Hematopoietic multipotent progenitor cell treated with erythropoietin and hydrocortisone succinate and interleukin-3 and kit ligand, for 15 days (in vitro differentiated cells): ENCODE measurements at places on chromosomes 1 and 21.

DNA sequence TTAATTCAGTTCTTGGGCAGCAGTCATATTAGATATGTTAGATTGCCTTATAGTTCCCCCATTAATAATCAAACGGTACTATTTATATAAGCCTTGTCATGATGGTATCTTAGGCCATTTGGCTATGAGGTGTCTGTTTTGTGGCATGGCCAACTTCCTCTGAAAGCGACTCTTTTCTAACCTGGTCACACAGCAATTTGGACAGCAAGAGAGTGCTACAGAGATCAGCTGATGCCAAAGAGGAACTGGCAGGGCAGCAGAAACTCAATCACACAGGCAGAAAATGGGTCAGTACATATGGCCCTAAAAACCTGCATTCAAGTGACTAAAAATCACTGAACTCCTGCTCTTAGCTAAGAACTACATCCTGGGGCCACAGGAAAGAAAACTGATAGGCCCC lies 13.4 kb upstream of the MUTYH start:
- no peak for DNase-seq

DNA sequence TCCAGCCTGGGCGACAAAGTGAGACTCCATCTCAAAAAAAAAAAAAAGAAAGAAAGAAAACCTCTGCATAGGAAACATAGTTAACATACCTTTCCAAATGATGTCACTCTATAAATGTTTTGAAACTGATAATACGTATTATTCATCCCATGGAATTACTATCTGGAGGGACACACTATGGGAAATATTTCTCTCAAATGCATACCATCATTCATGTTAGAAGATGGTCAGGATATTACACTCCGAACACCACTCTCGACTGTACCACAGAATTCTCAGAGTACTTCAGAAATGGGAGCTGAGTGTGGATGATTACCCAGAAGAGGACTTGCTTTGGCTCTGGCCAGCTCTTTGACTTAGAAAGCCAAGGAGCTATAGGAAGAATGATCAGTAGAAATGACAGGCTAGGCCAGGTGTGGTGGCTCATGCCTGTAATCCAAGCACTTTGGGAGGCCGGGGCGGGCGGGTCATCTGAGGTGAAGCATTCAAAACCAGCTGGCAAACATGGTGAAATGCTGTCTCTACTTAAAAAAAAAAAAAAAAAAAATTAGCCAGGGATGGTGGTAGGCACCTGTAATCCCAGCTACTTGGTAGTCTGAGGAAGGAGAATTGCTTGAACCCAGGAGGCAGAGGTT lies 5.2 kb upstream of the LIN28A start:
- no peak for DNase-seq

DNA sequence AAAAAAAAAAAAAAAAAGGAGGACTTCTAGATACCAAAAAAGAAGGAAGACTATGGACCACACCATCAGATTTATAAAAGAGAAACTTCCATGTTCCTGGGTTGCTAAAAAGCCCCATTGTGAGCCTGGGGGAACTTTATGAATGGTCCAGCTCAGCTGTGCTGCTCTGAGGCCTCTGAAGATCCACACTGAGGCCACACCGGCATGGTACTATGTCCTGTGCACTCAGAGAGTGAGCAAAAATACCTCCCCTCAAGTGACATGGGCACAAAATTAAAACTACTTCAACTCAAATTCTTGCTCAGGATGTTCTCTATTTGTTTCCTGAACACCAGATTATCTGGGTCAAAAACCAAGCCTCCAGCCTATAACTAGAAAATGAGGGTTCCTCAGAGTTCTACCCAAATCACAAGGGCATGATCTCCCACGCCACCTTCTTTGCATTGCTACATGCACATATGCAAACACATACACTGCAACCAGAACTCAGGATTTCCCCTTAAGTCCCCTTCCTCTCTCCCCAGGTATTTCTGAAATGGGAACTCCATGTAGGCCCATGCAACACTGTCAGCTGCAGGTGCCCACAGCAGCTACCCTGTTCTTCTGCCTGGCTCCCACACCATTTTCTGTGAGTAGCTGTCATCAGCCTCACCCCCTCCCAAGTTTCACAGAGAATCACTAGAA lies 94.4 kb downstream of the SH3GLB1 start:
- DNase-seq = no peak

DNA sequence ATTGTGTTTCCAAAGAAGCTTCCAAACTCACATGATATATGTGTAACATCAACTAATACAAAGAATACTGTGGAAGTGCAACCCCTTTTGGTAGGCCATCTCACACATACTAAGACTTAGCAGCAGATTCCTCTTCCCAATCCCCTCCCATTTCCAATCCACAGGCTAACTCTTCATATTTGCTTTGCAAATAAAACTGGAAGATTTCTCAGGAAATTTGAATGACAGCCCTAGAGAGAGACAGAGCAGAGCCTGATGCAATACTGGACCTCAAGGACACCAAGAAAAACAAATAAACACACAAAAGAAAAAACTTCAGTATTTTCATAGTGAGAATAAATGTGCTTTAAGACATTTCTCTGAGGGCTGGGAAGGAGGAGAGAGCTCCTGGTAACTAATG lies 190.2 kb upstream of the BRINP3 start:
- no peak for DNase-seq

- DNase-seq = no peak
Measured at GRCh38 chr1:175870217-175870616, 126.8 kb upstream of the TNR start.

DNA sequence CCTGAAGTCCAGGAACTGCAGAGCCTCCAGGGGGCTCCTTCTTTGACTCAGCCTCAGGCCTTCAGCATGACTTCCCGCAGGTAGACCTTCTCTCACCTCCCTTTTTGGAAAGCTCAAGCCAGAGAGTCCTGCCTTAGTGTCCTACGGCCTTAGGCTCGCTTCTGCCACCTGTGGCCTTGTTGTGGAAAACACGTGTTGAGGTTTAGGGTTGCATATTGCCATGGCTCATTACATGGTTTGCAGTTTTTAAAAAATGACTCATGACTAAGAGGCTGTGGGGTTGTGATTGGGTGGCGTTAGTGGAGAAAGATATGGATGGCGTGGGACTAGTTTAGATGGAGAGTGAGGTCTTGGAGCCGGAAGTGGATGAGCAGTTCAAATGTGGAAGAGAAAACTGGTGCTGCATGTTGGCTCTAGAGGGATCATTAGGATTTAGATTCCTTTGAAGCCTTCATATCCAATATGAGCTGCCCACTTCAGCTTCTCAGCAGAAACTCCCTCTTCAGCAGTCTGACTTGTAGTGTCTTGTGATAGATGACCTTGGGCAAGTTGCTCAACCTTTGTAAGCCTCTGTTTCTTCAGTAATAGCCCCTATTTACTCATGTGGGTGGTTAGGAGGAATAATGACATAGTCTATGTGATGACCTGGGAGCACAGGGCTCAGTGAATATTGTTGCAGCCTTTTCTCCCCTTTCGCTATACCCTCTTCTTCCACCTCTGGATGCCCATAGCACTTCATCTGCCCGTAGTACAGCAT lies 6.5 kb upstream of the FGGY start:
- DNase-seq = no peak

- no peak for DNase-seq
Measured at GRCh38 chr1:198845851-198846250, 207.0 kb downstream of the PTPRC start.

GRCh38 chr1:199353906-199354305 lies 673.6 kb upstream of the NR5A2 start:
- no peak for DNase-seq

DNA sequence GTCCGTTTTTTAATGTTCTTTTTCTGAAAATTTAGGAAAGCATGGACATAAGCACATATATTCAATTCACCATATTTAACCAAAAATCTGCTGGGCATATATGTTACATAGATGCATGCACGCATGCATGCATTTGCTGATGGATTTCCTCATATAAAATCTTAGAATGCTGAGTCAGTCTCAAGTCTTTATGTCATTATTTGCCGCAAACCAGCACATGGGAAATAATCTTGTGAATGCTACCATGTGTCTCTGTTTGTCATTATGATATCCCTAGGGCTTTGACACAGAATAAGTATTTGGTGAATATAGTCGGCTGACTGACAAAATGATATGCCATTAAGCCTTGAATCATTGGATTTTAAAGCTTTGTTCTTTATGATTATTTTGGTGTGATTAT lies 776.5 kb downstream of the KCNT2 start:
- no peak for DNase-seq

DNA sequence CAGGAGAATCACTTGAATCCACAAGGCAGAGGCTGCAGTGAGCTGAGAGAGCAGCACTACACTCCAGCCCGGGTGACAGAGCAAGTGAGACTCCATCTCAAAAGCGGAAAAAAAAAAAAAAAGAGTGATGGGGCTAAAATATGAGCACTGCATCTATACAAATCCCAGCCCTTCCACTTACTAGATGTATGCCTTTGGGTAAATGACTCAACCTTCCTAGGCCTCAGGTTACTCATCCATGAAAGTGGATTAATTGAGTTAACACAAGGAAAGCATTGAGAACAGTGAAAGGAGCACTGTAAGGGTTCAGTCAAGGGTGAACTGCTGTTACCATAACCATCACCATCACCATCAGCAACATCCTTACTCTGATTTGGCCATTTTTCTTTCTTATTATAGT lies 226.4 kb upstream of the C8B start:
- DNase-seq = no peak

- DNase-seq = no peak
Measured at GRCh38 chr1:160702100-160702499, 9.5 kb downstream of the CD48 start.

DNA sequence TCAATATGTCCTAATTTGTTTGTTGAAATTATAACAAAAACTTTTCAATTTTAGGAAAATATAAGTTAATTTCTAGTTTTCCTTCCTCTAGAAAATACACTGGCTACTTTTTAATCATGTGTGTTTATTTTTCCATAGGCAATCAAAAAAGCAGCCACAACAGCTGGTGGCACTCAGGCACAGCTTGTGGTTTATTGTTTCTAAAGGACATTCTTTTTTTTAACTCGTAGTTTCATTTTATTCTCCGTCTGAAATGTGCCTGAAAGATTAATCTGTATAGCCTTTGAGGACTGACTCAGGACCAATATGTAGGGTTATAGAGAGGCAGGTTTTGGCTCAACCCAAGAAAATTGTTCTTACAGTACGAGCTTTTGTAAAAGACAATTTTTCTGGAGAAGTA lies 20.7 kb upstream of the STX12 start:
- no peak for DNase-seq

DNA sequence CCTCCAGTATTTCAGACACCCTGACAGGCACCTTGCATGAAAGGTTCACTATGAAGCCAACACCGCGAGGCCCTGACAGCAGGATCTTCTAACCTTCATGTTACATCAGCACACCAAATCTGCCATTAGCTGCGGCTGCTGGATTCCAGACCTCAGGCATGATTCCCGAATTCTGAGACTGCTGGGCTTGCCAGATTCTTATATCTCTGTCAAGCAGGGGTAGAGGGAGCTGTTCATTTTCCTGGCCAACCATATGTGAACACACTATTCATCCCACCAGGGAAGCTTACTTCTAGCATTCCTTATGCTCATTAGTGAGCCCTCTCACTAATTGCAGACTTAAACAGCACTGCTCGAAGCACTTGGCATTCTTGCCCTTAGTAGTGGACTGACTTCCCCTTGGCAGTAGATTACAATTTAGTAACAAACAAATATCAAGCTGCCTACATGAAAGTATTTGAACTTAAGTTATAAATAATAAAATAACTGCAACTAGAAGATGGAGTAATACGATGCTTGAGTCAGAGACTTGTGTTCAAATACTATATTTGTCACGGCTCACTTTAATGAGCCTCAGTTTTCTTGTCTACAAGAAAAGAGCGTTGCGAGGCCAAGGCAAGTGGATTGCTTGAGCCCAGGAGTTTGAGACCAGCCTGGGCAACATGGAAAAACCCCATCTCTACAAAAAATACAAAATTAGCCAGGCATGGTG lies 43.3 kb downstream of the NID1 start:
- DNase-seq = no peak

DNA sequence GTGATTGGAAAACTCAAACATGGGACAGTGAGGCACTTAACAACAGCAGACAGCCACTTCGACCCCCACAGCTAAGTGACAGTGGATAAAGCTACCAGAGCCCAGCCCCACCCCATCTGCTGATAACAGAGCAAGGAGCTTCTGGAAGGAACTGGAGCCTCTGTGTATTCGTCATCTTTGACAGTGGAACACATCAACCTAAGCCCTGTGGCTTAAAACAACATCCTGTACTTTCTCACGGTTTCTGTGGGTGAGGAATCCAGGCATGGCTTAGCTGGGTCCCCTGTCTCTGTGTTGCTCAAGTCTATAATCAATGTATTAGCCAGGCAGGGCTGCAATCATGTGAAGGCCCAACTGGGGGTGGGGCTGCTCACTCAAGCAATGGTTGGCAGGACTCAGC lies 18.4 kb upstream of the SIPA1L2 start:
- DNase-seq = no peak

DNA sequence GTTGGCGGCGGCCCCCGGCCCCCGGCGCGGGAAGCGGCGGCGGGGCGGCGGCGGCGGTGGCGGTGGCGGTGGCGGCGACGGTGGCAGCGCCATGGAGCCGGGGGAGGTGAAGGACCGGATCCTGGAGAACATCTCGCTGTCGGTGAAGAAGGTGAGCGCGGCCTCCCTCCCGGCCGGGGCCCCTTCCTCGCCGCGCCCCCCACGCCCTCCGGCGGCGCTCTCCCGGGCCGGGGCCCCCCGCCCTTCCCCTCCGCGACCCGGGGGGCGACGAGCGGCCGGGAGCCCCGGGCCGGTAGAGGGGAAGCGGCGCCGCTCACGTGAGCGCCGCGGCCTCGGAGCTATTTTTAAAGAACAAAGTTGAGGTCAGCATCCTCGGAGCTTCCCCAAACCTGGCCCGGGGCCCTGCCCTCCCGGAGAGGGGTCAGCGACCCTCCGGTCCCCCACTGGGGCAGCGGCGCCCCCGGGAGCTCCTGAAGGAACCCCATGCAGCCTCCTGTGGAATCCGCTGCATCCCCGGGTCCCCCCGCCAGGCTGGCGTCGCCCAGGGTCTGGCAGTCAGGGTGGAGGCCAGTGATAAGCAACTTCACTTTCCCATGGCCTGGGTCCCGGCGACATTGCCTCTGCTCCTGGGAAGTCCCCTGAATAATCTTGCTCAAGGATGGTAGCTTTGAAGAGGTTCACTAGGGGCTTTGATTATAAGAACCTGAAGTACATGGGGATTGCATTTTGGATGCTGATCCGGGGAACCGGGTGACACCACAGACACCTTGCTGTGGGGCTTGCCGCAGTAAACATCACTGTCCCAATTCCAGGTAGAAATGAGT lies 560 bp downstream of the PLEKHM2 start:
- peak; percentile 60 for DNase-seq

GRCh38 chr21:35995522-35996088 lies 64.7 kb downstream of the SETD4 start:
- no peak for DNase-seq

DNA sequence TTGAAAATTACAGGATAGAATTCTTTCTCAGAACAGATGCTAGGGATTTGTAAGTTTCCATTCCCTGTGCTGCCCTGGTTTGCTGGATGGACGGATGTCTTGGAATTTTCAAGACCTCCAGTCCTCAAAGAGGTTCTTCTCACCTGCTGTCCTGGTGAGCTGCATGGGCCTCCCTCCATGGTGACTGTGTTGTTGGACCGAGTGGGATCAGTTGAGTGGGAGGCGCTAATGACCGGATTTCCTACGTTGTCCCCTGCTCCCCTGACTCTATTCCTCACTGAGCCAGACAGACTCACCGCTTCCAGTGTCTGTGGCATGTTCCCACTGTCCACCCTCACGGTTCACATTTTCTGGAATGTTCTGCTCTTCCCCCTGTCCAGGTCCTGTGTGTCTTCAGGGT lies 229.8 kb downstream of the CAMTA1 start:
- no peak for DNase-seq

- DNase-seq = no peak
Measured at GRCh38 chr21:18411565-18411964, 8.0 kb upstream of the TMPRSS15 start.
